Naive thymus-derived CD8-positive, alpha-beta T cell (primary cell): ENCODE measurements at places on chromosomes 2 and 18.

- DNase-seq: no peak
Measured at GRCh38 chr2:206798000-206798399, 32.6 kb downstream of the FASTKD2 start.

GRCh38 chr18:54358495-54359040 lies 862 bp downstream of the C18orf54 start:
- no peak for DNase-seq

GRCh38 chr2:175436076-175436475 lies 254.6 kb upstream of the ATP5MC3 start:
- DNase-seq: no peak

GRCh38 chr2:68316111-68316510 lies 3.6 kb downstream of the CNRIP1 start:
- DNase-seq: no peak

DNA sequence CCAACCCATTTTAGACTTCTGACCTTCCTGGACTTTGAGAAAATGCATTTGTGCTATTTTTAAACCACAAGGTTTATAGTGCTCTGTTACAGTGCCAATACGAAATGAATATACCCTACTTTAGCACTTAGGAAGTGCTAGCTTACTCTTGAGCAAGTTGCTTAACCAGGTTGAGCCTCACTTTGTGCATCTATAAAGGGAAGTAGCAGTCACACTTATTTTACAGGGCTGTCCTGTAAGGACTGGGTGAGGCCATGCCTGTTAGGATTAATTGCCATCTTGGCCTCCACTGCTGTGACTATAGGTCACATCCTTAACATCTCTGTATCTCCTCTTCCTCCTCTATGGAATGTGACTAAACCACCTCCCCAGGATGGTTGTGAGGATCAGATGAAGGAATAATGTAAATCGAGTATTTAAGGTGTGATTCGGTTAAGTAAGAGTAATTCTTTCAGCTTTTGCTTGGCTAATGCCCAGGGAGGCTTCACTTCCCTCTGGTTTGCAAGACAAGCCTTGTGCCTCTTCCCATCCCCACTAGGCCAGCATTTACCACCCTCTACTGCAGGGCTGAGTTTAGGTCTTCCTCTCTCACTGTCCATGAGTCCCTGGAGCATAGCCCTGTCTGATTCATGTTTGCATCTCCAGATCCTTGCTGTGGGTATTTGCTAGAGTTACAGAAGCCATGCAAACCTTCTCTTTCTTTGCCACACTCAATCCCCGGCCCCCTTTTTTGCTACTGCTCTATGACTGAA lies 341.2 kb downstream of the ZNF521 start:
- DNase-seq: no peak

DNA sequence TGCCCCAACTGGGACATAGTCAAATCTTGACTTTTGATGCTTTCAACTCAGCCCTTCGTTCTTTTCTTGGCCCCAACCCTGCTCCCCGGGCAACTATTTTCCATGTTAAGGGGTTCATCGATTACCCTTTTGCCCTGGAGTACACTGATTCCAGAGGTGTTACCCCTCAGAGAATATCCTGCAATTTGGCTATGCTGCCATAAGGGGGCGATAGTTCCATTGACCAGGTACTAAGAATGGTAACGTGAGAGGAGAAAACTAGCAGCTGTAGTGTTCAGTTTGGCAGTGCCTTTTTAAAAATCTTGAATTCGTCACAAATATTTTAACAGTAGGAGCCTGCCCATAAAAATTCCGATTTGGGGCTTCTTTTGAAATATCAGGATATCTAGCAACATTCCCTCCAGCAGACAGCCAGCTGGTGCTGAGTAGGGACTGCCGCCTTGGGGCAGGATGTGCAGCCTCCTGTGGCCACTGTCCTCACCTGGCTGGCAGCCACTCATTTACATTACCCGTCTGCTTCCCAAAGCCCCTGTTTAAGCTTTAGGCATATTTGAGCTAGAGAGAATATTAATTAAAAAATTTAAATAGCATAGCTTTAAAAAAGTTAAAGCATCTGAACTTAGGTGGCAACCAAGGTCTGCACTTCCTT lies 146.3 kb upstream of the SKOR2 start:
- no peak for DNase-seq

DNA sequence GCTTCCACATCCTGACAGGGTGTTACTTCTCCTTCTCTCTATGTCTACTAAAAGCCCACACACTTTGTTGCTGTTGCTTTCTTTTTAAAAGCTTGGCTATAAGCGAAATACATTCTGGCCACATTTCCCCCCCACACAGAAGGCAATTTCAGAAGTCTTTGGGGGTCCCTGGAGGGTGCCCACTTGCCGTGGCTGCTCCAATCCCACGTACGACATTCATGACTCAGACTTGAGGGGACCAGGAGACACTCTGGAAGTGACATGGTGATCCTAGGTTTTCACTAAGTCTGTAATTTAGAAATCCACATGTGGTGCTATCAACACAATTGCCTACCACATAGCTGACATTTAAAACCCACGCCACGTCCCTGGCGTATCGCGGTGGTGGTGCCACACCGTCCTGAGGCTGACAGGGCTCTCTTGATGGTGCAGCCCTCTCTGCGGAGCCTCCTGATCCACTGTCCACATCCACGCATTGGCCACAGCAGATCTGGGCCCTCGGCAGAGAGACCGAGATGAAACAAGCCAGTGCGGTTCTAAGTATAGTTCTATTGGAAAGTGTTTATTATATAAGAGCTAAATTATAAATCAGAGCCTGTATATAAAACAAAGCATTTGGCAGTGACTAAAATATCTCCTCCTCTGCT lies 42.4 kb downstream of the CYP27C1 start:
- no peak for DNase-seq

GRCh38 chr2:128644718-128645256 lies 326.1 kb upstream of the HS6ST1 start:
- DNase-seq: no peak
